ENCODE measurements at places on chromosomes 7 and 10.

DNA sequence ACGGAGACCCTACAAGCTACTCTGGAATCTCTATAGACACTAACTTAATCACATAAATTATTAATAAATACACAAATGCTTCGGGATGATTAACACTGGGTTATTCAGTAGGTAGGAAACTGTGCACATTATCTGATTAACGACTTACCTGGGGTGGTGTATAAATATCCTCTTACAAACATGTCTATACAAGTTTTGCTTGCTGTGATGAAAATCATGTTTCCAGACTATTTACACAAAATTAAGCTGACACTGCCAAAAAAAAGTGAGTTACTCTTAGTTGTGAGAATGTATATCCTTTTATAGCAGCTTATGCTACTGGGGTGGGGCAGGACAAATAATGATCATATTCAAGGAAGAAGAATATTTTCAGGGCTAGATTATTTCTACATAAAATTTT is 314.6 kb downstream of the C7orf25 start:
- no peak for DNase-seq

GRCh38 chr10:62903828-62904227 is 87.7 kb upstream of the EGR2 start:
- no peak for DNase-seq

GRCh38 chr10:8041284-8041991 is 13.1 kb upstream of the GATA3 start:
- no peak for DNase-seq

- no peak for DNase-seq
Observed at GRCh38 chr7:83866582-83866981, 217.6 kb upstream of the SEMA3E start.

DNA sequence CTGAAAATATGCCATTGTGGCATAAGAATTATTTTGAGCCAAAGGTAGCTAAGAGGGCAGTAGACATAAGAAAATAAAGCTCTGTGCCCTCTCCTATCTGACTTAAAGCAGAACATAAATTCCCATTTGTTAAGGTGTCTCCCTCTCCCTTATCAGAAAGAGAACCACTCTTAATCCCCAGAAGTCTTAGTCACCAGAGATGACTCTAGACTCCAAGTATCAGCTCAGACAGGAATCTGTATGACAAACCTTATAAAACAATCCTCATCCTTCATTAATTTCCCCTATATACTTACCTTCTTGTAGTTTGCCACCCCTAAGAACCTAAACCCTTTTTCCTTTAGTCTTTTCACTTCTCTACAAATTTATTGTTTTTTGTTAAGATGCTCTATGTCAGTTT is 21.8 kb upstream of the PIP4K2A start:
- no peak for DNase-seq

All from stimulated activated CD4-positive, alpha-beta T cell treated with anti-CD3 and anti-CD28 coated beads, Interleukin-12 subunit alpha, Interleukin-12 subunit beta, amount 100 ng/mL, for 4 hours (primary cell).